ENCODE measurements at places on chromosomes 7 and 10. TPM values are rescaled to one million over a fixed set of nuclear protein-coding genes. Genes with fewer than 3 reads are reported as not detected.
A peak's percentile ranks its signal among the peaks of the same experiment; 100 is the strongest.

DNA sequence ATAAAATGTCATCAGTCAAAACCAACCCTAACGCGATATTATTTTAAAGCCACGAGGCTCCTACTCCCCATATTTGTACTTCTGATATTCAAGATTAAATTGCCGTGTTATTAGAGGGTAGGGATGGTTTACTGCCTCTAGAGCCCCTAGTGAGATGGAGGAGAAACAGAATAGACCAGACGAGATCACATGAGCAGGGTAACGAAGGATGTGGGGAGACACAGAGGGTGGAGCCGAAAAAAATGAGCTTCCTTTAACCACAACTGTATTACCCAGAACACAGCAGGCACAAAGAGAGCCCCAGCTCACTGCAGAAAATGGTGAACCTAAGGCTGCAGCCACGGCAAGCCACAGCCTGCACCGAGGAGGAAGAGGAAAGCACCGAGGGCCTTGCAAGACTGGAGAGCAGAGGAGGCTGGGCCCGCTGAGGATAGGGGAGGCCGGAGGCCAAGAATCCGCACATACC, 14.3 kb downstream of the ZC3HAV1 start:
- DNase-seq: peak; percentile 76

DNA sequence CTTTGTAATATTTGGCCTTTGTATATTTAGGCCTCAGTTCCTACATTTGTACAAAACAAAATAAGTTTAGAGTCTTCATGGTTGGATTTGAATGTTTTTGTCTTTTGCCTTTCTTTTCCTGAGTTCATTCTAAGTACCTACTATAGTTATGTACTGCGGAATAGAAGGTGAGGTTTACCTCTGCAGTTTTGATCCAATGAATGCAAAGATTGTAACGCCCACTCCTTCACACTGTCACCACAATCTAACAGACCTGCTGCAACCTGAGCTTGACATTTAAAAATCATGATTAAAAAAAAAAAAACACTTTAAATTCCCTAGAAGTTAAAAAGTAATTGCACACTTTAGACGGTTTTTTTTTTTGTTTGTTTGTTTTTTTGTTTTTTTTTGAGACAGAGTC, 145.0 kb downstream of the CALCR start:
- no peak for DNase-seq

GRCh38 chr10:61313460-61313859, 139.7 kb downstream of the TMEM26 start:
- no peak for DNase-seq

- DNase-seq: no peak
Observed at GRCh38 chr7:90715067-90715466, 118.9 kb downstream of the CDK14 start.

- no peak for DNase-seq
Observed at GRCh38 chr10:125203186-125203800, 42.9 kb upstream of the CTBP2 start.

The MRC1 gene
- 0.06 TPM for total RNA-seq

GRCh38 chr7:33722383-33723101, 182.8 kb upstream of the BMPER start:
- DNase-seq: no peak

The CAV2 gene
- not detected for total RNA-seq

The FKBP9 gene
- total RNA-seq: 0.14 TPM

DNA sequence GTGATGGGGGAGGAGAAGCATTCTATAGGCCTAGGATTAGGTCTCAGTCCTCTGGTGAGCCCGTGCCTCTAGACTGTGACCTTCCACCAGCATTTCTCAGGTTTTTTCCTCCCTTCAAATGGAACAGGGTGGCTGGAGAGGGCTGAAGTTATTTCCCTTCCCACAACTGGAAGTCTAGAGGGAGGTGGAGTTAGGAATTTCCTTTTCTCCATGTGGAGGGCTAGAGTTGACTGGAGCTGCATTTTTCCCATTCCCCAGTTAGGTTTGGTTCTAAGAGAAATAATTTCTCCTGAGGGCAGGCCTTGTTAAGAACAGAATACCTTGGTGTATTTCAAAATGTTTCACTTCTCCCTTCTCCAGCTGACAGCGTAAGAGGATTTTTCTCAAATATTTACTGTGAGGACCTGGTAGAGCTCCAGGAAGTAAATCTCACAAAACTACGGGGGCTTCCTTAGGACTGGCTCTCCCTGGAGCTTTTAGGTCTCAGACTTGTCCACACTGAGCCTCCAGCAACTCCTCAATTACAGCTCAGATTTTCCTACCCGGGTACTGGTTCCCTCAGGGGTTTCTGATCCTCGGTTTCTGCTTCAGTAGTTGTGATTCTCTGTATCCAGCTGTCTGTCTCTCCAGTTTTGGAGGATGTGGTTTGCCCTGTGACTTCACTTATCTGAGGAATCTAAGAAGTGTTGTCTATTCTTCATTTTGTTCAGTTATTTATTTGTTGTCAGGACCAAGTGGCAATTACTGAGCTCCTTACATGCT, 6.0 kb upstream of the REEP3 start:
- peak; percentile 32 for DNase-seq

The PSTK gene
- 7.3 TPM for total RNA-seq

The GIMAP8 gene
- total RNA-seq: 11.1 TPM

The ZNF789 gene
- total RNA-seq: 12.6 TPM

DNA sequence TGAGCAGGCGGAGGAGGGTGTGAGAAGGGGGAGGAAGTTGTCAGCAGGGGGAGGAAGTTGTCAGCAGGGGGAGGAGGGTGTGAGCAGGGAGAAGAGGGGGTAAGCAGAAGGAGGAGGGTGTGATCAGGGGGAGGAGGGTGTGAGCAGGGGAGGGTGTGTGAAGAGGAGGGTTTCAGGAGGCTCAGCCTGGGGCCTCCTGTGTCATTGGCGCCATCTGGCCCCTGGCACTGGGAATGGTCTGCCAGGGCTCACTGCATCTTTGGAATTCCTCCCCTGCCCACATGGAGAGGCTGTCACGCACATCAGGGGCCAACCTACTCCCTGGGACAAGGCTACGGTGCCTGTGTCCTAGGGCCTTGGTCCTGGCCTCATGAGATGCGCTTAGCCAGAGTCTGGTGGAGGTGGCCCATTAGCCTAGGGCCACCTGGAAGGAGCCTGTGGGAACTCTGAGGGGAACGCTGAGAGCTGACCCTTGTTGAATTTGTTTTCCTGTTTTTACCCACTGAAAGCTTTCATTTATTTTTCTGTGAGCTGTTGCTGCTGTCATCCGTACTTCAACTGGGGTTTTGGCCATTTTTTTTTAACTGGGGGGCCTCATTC, 18.0 kb downstream of the CAMK2B start:
- no peak for DNase-seq

All from activated naive CD8-positive, alpha-beta T cell treated with anti-CD3 and anti-CD28 coated beads for 36 hours (primary cell).